Activated T-helper 1 cell treated with anti-CD3 and anti-CD28 coated beads, Interleukin-12 subunit alpha, Interleukin-12 subunit beta, Interleukin-2, Interleukin-4 antibody, amounts not matched to agents 30 ng/mL and 10 ng/mL and 1 ng/mL, durations not matched to agents 14 hours and 24 hours and 36 hours (primary cell): ENCODE measurements at places on chromosomes 13 and 19.

DNA sequence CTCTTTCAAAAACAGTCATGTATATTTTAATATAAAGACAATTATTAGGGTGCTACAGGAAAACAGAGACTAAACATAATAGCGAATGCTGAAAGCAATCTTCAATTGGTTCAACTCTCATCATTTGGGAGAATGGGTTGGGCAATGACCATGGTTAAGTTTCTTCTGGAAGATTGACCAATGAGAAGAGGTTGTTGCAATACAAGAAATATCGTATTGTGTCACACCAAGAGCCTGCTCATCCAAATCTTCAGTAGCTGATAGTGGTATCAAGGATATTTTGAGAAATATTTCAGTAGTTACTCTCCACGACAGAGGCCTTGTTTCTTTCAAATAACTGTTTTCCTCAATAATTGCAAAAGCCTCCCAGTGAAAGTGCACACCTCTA lies 83.0 kb upstream of the FNDC3A start:
- DNase-seq, result no peak

DNA sequence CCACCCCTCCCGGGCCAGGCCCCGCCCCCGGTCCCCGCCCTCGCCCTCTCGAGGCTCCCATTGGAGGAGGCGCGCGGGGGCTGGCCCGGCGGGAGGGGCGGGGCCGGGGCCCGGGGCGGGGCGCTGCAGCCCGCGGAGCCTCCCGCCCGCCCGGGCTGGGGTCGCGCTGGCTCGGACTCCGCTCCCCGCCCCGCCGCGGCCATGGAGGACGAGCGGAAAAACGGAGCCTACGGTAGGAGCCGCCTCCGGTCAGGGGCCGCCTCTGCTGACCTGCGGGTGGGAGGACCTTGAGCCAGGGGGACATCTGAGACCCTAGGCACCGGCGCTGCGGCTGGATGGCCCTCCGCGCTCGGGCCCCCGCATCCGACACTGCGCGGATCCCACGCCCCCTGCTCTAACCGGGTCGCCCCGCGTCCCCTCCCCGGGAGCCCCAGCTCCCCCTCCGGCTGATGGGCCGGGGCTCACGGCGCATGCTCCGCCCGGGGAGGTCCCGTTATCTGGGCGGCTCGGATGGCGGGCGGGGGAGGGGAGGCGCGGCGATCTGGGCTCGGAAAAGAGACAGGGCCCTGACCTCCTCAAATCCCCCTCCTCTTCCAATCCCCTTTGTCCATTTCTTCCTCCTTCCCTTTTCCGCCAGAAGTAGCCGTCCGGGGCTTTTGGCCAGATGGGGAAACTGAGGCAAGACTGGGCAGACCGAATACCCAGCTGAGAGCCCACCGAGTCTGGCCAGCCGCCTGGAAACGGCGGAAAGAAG lies 15.4 kb upstream of the AP1M2 start:
- DNase-seq, result peak; percentile 75

GRCh38 chr19:35216016-35216832 lies 12.3 kb downstream of the FAM187B start:
- DNase-seq, result no peak

DNA sequence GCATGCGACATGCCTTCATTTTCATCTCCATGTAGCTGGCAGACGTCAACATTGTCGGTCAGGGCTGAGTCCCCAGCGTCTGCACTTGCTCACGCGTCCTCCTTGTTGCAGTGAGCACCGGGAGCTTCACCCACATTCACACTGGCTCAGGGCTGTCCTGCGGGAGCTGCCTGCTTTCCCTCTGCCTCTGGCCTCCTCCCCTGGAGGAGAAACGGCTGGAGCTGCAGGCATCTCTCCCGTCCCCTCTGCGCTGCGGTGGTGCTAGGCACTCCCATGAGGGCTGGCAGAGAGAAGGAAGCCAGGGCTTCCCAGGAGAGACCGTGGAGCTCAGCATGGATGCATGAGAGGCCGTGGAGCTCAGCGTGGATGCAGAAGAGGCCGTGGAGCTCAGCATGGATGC lies 18.4 kb upstream of the TMEM255B start:
- no peak for DNase-seq

GRCh38 chr13:25675060-25675459 lies 303.3 kb downstream of the ATP8A2 start:
- no peak for DNase-seq

DNA sequence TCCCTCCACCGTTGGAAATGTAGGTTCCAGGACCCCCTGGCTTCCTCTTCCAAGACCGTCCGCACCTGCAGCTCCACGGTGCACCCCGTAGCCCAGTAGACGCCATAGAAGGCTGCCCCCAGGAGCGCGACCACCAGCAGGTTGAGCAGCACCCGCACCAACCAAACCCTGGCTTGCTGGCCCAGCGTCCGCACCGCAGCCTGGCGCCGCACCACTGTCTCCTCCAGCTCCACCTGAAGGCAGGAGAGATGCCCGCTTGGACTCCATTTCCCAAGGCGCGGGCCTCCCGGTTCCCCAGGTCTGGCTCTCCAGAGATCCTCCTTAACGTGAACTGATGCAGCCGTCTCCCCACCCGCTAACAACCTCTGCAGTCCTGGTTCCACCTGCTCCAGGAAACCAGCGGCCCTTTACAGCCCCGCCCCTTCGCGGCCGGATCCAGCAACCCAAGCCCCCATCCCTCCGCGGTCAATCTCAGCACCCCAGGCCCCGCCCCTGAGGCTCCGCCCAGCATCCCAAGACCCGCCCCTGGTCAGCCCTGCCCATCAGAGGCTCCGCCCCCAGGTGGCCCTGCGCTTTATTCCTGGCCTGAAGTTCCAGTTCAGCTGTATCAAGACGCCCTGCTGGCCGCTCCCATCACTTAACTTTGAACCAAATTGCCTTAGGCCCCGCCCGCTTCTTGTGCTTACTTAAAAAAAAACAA lies 5.0 kb upstream of the LENG1 start:
- peak; percentile 79 for DNase-seq

GRCh38 chr19:38736036-38736412 lies 8.2 kb downstream of the CAPN12 start:
- peak; percentile 40 for DNase-seq

- DNase-seq, result no peak
Measured at GRCh38 chr19:18764591-18765051, 26.5 kb downstream of the COMP start.

- peak; percentile 81 for DNase-seq
Measured at GRCh38 chr19:48330012-48330681, 4.8 kb downstream of the EMP3 start.

- no peak for DNase-seq
Measured at GRCh38 chr13:98493042-98493712, 83.7 kb downstream of the STK24 start.

- DNase-seq, result no peak
Measured at GRCh38 chr19:14473978-14474578, 1.1 kb downstream of the PTGER1 start.

- no peak for DNase-seq
Measured at GRCh38 chr13:60575142-60575541, 178.1 kb downstream of the TDRD3 start.

DNA sequence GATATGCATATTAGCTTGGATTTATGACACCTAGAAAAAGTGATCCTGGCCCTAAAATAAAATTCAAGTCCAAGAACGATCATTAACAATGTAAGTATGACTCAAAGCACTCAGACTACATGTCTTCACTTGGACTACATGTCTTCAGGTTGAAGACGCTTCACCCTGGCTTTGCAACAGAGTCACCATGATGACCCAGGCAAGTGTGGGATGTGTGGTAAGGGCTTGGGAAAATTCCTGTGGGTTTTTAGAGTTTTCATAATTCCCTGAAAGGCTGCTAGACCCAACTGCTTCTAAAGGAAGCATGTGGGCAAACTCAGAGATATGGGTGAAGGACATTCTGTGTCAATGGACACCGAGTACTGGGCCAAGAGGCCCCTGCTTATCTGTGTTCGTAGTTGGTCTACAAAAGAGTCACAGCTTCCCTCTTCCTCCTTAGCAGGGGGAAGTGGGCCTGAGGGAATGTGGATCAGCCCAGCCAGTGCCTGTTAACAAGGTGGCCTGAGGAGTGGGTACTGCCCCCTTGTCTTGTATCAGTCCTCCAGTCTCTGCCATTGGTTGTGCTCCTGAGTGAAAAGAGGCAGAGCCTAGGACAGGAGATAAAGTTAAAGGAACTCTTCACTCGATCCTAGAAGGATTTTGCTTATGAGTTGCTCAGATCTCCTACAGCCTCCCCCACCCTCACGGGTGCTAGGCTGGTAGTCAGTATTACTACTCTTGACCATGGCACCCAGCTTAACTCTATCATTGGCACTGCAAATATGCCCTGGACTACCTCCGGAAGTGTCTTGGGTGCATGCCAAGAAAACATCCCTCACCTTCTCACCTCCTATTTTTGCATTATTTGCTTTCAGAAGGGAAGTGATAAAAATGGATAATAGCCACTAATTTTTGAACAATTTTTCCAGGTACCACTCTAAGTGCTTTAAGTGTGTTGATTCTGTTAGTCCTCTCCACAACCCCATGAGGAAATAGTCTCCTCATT lies 406.3 kb downstream of the COG6 start:
- no peak for DNase-seq

- DNase-seq, result no peak
Measured at GRCh38 chr13:94947965-94948371, 235.6 kb upstream of the SOX21 start.

DNA sequence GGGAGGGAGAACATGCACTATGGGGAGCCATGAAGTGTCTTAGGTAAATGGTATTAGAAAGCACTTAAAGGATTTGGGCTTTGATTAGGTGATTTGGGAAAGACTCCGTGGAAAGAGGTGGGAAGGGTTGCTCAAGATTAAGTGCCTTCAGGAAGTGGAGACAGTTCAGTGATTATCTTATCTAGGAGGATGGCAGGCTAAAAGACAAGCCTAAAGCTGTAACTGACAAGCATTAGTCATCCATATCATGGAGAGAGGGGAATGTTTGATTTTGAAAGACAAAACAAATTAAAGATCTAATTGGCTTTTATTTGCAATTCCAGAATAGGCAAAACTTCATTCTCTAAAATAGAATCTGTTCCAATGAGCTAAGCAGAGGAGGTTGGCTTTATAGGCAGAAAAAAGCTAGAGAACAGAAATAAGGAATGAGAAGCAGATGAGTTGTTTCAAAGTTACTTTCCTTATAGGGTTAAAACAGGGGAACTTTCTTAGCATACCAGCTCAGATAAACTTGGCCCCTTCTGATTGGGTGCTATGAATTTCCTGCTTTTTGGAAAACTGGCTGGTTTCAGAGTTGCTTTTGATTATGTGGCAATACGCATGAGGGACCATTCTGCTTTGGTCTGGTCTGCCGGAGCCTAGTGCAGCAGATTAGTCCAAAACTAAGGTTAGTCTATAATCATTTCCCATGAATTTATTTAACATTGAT lies 1.8 kb upstream of the DIAPH3 start:
- no peak for DNase-seq

DNA sequence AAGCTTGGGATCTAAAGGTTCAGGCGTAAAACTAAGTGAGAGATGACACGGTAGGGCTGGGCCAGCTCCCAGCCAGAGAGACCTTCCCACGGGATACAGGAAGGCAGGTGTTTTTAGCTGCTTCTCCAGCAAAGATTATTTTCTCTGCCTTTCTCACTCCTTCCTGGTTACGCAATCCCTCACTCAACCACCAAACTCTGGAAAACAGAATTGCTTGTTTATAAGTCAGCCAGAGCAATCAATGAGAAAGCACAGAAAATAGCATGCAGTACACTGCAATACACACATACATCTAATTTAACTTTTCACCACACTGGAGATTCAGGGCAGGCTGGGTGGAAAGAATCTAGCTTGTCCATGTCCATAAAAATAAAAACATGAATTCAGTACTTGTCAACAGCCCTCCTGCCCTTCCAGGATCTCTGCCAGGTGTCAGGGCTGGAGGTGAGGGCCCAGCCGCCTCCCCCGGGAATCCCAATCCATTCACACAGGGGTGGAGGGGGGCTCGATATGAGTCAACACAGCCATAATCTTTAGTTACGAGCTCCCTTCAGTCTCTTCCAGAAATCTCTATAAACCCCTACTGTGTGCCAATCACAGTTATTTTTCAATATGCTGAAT lies 12.2 kb downstream of the RHPN2 start:
- no peak for DNase-seq

- no peak for DNase-seq
Measured at GRCh38 chr13:52931539-52932431, 83.3 kb upstream of the PCDH8 start.

DNA sequence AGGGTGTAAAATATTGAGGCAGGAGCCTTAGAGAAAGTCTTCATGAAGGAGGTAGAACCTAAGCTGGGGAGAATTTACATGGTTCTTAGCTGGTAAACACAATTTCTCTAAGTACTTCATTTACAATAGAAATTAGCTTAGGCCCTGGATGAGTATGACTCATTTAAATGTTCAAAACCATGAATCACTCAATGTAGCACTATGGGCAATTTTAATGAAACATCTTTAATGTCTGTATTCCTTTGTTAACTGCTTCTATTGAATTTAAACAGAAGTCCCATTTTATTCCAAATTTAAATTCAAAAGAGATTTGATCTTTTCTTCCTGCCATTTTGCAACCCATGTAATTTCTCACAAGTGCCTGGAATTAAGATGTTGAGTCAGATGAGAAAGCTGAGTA lies 252.1 kb downstream of the RFC3 start:
- no peak for DNase-seq

DNA sequence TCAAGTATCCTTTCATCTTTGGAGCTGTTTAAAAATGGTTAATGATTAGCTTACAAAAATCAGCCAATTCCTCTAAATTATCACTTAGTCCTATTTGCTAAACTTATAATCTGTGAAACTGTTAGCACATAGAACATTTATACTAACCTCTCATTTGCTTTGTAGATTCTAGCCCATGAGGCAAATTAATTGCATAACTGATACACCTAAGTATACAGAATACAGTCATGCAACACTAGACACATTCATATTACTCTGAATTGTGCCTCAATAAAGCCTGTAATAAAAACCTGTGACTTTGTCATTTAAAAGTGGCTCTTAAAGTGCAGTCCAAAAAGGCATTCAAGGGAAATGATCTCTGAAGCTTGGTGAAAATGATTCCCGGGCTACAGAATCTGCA lies 21.0 kb downstream of the SERPINE3 start:
- DNase-seq, result no peak

GRCh38 chr13:107291875-107292274 lies 723.9 kb upstream of the ARGLU1 start:
- no peak for DNase-seq

- DNase-seq, result no peak
Measured at GRCh38 chr19:54561840-54562239, 11.8 kb upstream of the LILRA2 start.

DNA sequence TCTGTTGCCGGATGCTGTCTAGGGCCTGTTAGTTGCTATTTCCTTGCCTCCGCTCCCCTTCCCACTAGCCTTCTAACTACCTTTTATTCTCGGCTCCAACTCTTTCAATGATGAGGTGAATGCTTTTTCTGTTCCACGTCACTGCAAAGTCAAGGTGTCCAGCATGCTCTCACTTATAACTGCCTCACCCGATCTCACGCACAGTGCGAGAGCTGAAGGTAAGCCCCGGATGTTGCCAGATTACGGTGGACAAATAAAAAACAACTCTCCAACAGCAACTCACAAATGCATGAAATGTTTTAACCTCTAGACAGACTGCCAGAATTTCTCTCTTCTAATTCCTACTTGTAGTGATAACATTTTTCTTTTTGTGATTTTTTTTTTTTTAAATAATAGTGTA lies 169.9 kb downstream of the STK24 start:
- no peak for DNase-seq

- no peak for DNase-seq
Measured at GRCh38 chr13:43030548-43030947, 7.2 kb downstream of the DNAJC15 start.
